Panc1 (cell line): ENCODE measurements at places on chromosomes 6 and 20.

DNA sequence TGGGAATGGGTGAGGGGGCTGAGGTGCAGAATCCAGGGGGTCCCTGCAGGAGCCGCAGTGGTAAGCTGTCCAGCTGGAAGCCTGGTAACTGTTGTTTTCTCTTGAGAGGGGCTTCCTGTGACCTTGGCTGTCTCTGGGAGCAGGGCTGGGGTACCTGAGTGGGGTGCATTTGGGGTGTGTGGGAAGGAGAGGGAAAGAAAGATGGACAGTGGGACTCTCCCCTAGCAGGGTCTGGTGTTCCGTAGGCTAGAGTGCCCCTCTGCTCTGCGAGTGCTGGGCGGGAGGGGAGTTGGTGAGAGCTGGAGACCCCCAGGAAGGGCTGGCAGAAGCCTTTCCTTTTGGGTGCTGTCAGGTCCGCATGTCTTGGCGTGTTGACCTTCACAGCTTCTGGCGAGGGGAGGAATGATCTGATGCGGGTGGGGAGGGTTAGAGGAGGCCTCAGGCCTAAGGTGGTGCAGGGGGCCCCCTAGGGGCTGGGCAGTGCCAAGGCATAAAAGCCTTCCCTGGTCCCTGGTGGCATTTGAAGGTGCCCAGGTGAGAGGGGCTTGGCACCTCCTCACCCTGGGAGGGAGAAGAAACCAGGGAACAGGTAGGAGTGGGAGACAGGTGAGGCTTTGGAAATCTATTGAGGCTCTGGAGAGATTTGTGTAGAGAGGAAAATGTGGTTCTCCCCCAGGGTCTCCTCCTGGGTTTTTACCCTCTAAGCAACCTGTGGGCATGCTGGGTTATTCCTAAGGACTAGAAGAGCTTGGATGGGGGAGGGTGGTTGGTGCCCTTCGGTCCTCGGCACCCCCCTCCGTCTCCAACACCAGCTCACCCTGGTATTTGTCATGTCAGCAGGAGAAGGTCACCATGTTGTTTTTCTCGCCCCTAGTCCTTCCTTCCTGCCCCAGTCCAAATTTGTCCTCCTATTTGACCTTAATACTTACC is 3.3 kb downstream of the VEGFA start:
- DNase-seq, result no peak

DNA sequence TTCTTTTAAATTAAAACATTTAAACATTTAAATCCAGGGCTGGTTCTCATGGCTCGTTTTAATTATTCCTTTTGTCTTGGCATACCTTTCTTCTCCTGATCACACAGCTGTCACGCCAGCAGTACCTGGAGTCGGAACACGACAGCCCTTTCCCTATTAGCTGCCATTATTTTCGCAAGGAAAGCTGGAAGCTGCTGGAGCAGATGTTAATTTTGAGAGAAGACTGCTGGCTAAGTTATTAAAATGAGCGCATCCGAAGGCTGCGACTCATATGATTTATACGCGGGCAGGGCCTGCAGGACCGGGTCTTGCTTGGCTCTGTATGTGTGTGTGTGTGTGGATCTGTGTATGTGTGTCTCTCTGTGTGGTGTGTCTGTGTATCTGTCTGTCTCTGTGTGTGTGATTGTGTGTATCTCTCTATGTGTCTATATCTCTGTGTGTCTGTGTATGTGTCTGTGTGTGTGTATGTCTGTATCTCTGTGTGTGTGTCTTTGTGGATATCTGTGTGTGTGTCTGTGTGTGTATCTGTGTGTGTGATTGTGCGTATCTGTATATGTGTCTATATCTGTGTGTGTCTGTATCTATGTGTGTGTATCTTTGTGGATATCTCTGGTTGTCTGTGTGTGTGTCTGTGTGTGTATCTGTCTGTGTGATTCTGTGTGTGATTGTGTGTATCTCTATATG is 191.5 kb downstream of the CDH4 start:
- DNase-seq, result no peak

GRCh38 chr6:31538805-31539400 is 2.9 kb downstream of the DDX39B start:
- no peak for DNase-seq

DNA sequence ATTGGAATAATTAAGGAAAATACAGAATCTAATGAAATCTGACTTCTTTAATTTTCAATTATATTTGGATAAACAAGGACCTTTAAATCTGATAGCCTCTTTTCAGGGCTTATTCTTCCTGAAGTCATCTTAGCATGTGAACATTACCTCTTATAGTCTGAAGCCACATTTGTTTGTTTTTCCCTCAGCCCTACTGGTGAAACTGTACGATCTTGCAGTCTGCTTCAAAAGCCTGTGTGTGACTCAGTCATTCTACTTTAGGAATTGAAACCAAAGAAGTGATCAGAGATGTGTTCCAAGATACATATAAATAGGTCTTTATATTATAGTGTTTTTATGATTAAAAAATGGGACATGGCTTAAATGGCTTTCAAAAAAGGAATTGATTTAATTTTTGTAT is 67.5 kb downstream of the MACROD2 start:
- no peak for DNase-seq

DNA sequence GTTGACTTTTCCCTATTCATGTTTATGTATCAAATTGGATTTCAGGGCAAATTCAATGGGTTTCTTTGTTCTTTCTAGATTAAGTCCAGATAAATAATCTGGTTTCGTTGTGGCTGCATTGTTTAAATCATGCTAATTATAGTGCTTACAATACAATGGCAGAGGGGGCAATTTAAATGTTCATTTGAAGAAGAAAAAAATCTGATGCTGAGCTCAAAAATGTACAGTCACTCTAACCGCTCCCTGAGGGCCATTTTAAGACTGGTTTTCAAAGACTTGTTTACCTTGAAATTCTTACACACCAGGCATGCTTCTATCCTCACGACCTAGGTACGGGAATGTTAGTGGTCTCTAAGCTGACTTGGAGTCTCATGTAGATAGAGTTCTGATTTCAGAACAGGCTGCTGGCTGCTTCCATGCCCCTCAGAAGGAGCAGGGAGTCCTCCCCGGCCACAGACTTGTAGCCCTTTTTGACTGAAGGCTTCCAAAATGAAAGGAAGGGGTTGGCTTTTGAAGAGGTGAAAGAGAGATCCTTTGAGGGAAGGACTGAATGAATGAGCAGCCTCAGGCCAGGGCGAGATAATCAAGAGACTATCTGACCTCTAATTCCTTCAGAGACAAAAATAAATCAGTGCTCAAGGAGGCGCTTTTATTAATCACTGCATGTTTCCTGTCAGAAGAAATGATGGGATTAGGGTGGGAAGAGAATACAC is 86.1 kb upstream of the ZNF217 start:
- no peak for DNase-seq

- DNase-seq, result no peak
These were observed 437.6 kb downstream of the MAFB start for GRCh38 chr20:40251284-40251932.

DNA sequence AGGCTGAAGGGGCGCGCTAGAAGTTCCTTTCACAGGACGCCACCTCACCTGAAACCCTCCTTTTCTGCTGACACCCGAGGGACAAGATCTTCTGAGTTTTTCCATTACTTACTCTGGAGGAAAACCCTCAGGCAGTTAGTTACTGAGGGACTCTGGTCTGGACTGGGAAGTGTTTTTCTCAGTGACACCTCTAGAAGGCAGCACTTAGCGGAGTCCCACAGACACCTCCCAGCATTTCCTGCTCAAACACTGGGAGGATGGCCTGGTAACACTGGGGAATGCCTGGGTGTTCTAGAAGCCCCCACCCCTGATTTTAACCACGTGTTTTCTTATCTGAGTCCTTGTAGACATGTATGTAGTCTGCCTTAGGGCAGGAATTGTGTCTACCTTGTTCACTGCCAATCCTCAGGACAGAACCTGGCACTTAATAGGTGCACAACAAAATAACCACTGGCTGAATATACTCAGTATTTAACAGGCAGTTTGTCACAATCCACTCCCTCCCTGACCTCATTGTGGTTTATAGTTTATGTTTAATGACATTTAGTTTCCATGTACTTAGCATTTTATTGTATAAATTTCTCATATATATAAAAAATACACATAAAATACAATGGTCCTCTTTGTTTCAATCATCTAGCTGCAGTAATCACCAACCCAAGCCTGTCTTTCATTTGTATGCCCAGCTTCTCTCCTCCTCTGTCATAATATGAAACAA is 4.8 kb downstream of the GSTA3 start:
- DNase-seq, result no peak

GRCh38 chr20:31758991-31759390 is 19.9 kb downstream of the TPX2 start:
- DNase-seq, result no peak

GRCh38 chr20:23541330-23541729 is 27.0 kb downstream of the CST9L start:
- no peak for DNase-seq

GRCh38 chr6:90209527-90209926 is 87.1 kb downstream of the BACH2 start:
- DNase-seq, result no peak

GRCh38 chr6:166411721-166412151 is 29.0 kb upstream of the MPC1 start:
- no peak for DNase-seq

GRCh38 chr6:54618572-54618971 is 228.0 kb upstream of the FAM83B start:
- DNase-seq, result no peak

DNA sequence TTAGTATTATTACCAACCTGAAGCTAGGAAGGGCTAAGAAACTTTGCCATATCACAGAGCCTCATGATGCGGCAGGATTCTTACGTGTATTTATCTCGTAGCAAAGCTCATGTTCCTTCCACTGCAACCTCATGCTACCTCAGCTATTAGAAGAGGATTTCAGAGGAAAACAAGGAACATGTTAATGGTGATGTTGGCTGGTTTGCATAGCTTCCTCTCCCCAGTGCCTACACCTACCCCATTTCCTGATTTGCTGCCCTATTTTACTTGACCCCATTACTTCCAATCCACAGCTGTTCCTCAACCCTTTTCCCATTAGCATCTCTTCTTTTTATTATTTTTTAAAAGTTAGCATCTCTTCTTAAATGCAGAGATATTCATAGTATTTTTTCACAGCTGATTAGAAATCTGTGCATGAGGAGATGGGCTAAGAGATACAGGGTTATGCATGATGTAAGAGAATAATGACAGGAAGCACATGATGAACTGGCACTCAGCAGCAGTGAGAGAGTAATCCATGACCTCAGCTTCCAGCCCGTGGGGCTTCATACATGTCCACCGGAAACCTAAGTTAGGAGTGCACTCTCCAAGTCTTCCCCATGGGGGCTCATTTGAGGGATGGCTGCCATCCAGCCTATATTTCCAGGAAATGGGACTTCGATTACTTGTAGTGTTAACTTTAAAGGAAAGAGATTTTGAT is 106.1 kb upstream of the ASF1A start:
- no peak for DNase-seq

- DNase-seq, result no peak
These were observed 2.3 kb downstream of the KCNK15 start for GRCh38 chr20:44748005-44748370.

DNA sequence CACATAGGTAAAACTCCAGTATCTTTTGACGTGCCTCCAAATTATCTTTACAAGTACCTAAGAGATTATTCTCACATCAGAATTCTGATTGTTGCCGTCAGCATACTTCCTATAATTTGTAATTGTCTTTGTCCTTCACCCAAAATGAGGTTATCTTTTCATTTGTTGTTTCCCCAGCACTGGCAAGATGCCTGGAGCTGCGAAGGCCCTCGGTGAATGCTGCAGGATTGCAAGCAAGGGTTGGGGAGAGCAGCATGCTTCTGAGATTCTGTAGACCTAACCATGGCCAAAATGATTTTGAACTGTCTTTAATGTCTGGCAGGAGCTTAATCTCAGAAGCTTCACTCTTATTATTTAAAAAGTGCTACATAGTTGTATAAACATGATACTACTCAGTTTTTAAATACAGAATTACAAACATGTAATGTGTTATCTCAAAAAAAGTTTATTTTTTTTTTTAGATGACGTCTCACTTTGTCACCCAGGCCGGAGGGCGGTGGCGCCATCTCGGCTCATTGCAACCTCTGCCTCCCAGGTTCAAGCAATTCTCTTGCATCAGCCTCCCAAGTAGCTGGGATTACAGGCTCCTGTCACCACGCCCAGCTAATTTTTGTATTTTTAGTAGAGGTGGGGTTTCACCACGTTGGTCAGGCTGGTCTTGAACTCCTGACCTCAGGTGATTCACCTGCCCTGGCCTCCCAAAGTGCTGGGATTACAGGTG is 88.7 kb downstream of the ELOVL5 start:
- no peak for DNase-seq

- DNase-seq, result no peak
These were observed 57.8 kb upstream of the EDN1 start for GRCh38 chr6:12232339-12232738.

GRCh38 chr6:81552644-81553043 is 199.8 kb downstream of the TENT5A start:
- DNase-seq, result no peak

DNA sequence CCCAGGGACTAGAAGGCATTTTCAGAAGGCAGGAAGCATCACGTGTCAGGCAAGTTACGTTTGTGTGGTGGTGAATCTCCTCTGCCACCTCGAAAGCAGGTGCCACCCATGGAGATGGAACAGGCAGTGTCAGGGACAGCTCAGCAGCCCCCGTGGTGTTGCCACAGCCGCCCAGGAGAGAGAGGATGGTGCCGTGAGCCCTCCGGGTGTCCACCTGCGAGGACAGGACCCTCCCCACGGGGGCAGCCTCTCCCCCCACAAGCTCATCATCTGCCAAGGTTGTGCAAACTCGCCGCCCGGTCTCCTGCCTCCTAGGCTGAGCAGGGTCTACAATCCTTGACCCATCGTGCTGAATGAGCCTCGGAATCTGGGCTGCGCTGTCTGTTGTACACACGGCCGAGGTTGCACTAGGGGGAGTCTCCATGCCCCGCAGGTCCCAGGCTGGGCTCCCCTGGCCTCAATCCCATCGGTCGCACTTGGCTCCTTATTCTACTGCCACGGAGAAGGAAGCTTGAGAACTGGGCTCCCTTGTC is 40.1 kb downstream of the DACT2 start:
- DNase-seq, result no peak

DNA sequence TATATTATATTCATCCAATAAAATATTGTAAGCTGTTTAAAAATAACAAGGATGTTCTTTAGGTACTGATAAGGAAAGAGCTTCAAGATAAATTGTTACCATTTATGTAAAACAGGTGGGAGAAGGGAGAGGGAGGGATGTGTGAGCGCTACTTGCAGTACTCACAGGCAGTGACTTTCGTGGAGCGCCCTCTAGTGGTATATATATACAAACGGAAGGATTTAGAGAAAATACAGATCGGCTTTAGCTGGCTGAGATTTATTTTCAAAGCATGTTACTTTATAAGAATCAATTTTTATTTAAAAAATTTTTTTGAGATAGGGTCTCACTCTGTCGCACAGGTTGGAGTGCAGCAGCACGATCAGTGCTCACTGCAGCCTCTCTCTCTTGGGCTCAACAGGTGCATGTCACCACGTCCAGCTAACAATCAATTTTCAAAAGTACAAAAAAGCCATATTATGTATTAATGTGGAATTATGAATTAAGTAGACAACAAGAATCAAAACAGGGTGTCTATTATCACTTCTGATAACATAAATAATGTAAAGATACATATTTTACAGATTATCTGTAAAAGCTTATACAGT is 3.3 kb upstream of the MOG start:
- DNase-seq, result no peak

GRCh38 chr6:151804585-151805285 is 2.7 kb upstream of the ESR1 start:
- DNase-seq, result no peak

GRCh38 chr6:152380993-152381898 is 255.9 kb downstream of the SYNE1 start:
- peak; percentile 15 for DNase-seq

GRCh38 chr6:26103770-26104456 is 16.7 kb downstream of the HFE start:
- DNase-seq, result peak; percentile 98
